ENCODE measurements at places on chromosomes 2 and 18. TPM values are rescaled to one million over a fixed set of nuclear protein-coding genes. Genes with fewer than 3 reads are reported as not detected.

DNA sequence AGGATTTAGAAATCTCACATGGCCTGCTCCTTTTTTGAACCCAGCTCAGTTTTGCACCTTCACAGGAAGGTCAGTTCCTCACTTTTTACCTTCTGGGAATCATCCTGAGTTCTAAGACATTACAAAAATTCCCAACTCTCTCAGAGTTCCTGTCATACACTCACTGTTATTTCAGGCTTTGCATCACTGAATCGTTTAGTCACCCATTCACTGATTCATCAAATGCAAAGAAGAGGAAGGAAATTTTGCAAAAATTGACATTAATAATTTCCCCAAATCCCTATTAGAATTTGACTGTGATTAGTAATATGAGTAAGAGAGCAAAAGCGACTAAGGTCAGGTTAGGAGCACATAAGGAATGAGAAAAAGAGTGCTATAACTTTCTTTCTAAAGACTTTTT is 197.5 kb downstream of the PDE1A start:
- no peak for DNase-seq

DNA sequence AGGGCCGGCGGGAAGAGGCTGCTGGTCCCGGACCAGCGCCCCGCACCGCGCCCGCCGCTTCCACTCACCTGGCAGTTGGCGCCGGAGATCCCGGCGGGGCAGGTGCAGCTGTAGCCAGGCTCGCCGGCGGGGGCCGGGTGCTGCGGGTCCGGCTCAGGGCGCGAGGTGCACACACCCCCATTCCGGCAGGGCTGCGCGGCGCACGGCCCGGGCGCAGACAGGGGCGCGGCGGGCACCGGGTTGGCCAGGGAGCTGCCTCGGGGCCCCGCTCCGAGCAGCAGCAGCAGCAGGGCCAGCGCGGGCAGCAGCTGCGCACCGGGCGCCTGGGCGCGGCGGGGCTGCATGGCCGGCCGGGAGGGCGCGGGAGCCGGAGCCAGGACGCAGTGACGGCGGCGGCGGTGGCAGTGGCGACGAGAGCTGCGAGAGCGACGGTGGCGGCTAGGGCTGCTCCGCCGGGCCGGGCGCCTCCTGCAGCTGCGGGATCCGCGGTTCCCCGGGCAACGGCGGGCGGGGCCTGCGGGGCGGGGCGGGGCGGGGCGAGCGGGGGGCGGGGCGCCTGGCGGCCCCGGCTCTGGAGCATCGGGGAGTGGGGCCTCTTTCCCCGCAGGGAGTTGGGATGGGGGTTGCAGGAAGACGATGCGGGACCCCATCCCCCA is at the start of gene DNER:
TSS of gene DNER (minus strand) at position 476 of the 656 bp plus-strand sequence. CDS start at position 344, 132 bp downstream.
- no peak for DNase-seq

- DNase-seq: no peak
These were observed 20.1 kb downstream of the WDR33 start for GRCh38 chr2:127790694-127791529.

DNA sequence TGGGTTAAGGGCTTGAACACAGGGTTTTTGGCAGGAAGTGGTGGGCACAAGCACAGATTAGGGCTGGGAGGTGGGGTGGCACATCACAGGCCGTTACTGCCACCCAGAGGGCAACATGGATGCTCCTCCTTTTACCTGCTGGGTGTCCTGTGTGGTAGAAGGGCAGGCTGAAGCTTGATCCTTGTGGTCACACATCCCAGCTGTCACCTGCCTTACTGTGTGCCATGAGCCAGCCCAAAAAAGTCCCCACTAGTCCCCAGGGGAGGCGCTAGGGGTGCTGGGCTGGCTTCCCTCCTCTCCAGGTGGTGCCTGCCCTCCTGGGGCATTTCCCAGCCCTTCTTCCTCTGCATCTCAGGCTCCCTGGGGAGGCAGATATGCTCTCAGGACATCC is 50.5 kb upstream of the ALPP start:
- no peak for DNase-seq

DNA sequence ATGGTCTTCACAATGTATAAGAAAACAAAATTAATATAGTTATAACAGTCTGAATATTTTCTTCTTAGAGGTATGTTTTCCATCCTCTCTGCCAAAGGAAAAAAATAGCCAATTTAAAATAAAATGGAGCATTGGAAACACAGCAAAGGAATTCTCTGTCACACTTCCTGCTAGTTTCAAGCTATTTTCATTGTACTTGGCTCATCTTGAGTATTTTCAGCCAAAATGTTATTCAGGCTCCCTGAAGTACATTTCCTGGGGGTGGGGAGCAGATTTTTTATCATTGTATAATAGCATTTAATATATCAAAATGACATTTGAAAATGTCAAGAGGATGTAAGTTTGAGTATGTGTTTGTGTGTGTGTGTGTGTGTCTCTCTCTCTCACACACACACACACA is 463.6 kb upstream of the REG3G start:
- no peak for DNase-seq

DNA sequence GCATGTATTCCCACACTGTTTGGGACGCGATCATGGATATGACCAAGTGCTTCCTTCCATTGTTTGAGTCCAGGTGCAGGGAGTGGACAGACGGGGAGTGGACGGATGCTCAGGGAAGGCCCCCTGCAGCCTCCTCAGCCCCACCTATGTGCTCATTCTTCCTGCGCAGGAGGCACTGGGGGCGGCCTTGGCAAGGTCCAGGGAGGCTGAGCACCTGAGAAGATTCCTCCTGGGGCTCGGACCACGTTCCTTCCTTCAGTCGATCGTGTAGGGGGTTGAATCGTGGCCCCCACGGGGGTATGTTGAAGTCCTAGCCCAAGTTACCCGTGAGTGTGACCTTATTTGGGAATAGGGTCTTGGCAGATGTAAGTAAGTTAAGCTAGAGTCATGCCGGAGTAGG is 60.4 kb downstream of the ASB1 start:
- no peak for DNase-seq

GRCh38 chr2:69754633-69755032 is 12.7 kb downstream of the ANXA4 start:
- DNase-seq: no peak

DNA sequence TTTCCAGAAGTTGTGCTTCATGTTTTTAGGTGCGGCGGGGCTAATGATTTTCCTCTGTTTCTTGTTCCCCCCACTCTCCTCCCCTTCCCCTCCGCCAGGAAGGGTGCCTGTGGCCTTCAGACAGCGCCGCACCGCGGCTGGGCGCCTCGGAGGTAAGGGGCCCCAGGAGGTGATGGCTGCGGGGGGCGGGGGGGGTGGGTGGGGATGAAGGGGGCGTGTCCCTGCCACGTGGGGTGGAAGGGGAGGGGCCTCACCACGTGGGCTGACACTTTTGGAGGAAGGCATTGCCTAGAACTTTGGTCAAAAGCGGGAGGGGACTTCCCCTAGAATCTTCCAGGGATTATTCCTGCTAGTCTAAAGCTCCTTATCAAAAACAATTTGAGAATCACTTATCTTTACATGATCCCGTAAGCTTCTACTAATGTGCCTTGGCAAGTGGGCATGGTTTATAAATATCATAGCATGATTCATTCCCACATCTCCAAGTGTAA is 83.1 kb downstream of the FAM210A start:
- no peak for DNase-seq

GRCh38 chr2:227884511-227884947 is 13.1 kb downstream of the DAW1 start:
- DNase-seq: peak; percentile 77

DNA sequence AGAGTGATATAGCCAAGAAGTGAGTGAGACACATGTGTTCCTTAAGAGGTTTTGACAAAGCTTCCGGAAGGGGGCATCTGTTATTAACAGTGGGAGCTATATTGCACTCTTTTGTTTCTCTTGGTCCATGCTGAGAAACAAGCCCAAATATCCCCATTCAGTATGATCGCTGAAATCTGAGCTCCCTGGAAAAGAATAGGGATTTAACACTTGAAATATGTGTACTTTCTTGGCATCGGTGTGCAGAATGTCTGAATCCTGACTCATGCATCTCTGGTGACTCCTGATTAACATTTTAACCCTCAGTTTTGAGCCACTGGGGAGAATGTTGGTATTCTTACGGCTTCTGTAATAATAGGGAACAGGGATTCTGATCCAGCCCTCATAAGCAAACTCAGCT is 448.1 kb downstream of the TSN start:
- DNase-seq: peak; percentile 3

DNA sequence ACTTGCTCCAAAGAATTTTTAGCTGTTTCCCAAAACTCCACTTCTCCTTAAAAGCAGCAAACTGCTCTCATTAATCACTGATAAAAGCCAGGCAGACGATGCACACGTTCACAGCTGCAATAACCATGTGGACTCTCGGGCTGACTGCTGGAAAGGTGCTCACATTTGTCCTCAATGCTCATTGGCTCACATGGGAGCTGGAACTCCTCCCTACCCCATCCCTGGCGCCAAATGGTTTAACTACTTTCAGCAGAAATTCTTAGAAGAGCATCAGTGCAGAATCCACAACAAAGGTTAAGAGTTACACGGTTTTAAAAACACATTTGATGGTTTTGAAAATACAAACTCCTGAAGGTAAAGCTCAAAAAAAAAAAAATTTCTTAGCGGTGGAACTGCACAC is 117.1 kb downstream of the NOL10 start:
- DNase-seq: no peak

DNA sequence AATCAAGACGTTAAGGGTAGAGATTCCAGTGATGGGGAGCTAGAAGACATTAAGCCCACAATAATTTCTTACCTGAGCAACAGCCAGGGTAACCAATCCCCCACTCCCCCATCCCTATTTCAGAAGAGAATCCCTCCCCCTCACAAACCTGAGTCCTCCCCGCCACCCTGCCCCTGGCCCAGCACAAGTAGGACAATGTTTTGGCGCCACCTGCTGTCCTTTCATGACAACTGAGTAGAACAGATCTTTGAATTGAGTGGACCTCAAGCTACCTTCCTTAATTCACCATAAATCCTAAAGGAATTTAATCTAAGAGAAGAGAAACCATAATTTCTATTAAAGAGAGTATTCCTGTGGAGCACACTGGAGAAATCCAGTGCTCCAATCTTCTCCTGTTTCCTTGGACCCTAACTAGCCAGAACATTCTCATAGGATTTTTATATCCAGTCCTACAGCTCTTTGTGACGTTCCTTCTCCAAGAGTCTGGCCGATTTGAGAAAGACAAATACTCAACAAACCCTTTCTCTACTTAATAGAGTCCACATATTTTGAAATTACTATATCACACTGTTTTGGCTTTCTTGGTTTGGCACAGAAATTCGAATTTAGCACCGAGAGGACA is 41.1 kb downstream of the NHEJ1 start:
- peak; percentile 58 for DNase-seq

GRCh38 chr2:65866148-65866547 is 433.7 kb upstream of the SPRED2 start:
- DNase-seq: no peak

DNA sequence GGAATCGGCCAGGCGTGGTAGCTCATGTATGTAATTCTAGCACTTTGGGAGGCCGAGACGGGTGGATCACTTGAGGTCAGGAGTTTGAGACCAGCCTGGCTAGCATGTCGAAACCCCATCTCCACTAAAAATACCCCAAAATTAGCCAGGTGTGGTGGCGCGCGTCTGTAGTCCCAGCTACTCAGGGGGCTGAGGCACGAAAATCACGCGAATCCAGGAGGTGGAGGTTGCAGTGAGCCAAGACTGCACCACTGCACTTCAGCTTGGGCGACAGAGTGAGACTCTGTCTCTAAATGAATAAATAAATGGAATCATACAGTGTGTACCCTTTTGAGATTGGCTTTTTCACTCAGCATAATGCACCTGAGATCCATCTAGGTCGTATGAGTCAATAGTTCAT is 19.4 kb upstream of the TTC39C start:
- DNase-seq: no peak

GRCh38 chr18:37419315-37419714 is 146.3 kb downstream of the CELF4 start:
- DNase-seq: no peak

- peak; percentile 92 for DNase-seq
These were observed 67.2 kb downstream of the LCLAT1 start for GRCh38 chr2:30514134-30514847.

- DNase-seq: no peak
These were observed 7.1 kb downstream of the SULT1C4 start for GRCh38 chr2:108384662-108385393.

DNA sequence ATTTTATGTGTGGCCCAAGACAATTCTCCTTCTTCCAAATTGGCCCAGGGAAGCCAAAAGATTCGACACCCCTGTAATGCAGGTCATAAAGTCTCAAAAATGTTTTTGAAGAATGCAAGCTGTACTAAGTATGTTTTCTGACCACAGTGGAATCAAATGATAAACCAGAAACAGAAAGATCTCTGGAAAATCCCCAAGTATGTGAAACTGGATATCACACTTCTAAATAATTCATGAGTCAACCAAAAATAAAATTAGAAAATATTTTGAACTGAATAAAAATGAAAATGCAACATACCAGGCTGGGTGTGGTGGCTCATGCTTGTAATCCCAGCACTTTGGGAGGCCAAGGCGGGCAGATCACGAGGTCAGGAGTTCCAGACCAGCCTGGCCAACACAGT is 34.1 kb upstream of the UBE2F start:
- peak; percentile 86 for DNase-seq

- peak; percentile 98 for DNase-seq
These were observed 680.9 kb downstream of the IRS1 start for GRCh38 chr2:226118471-226119429.

DNA sequence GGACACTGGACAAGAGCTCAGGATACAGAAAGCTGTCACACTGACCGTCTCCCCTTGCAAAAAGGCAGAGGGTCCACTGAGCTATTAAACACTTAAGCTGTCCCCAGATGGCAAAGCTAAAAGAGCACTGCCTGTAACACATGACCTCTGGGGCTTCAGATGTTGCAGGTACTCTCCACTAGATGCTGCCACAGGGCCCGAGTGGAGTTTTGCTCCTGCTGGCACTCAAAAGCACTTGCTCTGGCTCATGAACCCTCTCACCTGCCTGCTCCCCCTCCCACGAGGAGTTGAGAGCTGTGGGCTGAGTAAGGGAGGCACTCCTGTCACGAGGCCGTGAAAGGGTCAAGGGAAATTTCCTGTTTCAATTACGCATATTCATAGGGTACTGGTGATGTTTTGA is 227.9 kb downstream of the PRKCE start:
- DNase-seq: no peak

MAP3K20 gene
- total RNA-seq: 136 TPM

ANTXR1 gene
- total RNA-seq: 206 TPM

OR6B2 gene
- total RNA-seq: not detected

ARL5A gene
- 59.6 TPM for total RNA-seq

DNAH7 gene
- under 0.01 TPM for total RNA-seq

OSR1 gene
- total RNA-seq: 2.2 TPM

FBXO41 gene
- 1.6 TPM for total RNA-seq

CHMP1B gene
- total RNA-seq: 38.7 TPM

SLC23A3 gene
- 0.64 TPM for total RNA-seq
